Ammon's horn (tissue), 1 donor: ENCODE measurements at places on chromosomes 5 and 9.

DNA sequence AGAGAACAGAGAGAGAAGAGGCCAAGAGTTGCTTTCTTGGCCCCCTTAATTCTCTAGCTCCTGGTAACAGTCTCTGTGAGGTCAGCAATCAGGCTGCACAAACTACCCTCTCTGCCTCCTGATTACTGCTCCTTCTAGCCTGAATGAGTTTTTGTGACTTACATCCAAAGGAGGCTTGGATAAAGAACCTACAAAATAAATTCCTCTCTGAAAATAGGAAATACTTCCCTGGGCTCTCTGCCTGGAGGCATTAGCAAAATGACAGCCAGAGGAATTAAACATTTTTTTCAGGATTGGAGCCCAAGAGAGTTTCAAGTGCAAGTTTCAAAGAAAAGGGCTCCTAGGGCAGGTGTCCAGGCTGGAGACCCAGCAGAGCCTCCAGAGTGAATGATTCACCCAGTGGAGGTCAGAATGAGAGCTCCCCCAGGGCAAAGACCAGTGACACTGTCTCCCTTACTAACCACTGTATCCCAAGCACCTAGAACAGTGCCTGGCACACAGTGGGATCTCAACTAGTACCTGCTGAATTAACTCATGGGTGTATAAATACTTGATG is 162.5 kb downstream of the SPOCK1 start:
- no peak for DNase-seq

DNA sequence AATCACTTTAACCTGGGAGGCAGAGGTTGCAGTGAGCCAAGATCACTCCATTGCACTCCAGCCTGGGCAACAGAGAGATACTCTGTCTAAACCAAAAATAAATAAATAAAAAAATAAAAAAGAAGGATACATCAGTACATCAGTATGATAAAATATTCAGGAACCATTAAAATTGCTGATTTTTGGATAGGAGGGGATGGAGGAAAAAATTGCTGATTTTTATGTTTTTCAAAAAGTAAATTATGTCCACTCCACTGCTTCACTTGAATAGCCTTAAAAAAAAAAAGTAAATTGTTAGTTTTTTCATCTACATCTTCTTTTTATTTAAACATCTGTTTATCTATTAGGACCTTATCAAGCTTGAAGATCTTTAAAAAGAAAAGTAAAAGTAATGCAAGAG is 7.4 kb upstream of the GAPVD1 start:
- DNase-seq, result no peak

GRCh38 chr9:113632776-113633590 is 169.5 kb downstream of the RGS3 start:
- no peak for DNase-seq

DNA sequence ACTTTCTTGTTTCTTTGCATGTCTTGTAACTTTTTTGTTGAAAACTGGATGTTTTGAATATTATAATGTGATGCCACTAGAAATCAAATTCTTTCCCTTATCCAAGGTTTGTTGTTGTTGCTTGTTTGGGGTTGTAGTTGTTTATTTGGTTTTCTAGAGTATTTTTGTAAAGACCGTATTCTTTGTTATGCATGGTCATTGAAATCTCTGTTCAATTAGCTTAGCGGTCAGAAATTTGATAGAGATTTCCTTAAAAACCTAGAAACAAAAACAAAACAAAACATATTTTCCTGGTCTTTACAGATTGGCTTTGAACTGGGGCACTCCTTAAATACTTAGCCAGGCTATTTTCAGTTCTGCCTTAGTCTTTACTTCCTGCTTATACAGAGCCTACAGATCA is 21.9 kb downstream of the SOX30 start:
- DNase-seq, result no peak
